Myocyte (in vitro differentiated cells): ENCODE measurements at places on chromosomes 2 and 18.

DNA sequence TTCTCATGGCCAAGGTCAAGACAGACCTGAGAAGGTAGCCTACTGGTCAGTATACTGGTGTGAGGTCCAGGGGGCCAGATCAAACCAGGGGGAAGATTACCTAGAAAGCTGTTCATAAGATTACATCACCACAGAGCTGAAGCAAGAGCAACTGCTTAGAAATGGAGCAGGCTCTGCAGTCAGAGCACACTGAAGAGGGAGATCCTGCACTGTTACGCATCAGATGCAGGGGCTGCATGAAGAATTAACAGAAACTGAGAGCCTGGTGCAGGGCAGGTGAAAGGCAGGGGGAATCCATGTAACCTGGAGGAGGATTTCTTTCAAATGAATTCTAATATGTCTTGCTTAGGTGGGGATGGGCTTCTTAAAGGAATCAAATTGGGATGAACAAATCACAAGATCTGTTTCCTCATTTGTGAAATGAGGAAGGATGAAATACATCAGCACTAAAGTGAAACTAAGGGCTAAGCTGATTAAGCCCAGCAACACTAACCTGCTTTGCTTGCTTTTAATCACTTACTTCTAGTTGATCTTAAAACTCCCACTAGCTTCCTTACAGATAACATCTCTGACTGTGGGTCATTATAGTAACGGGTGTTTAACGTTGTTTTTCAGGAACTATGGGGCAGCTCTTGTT is 74.3 kb upstream of the ADAM23 start:
- DNase-seq = peak; percentile 47

GRCh38 chr2:183868707-183869106 is 729.6 kb upstream of the ZNF804A start:
- no peak for DNase-seq

DNA sequence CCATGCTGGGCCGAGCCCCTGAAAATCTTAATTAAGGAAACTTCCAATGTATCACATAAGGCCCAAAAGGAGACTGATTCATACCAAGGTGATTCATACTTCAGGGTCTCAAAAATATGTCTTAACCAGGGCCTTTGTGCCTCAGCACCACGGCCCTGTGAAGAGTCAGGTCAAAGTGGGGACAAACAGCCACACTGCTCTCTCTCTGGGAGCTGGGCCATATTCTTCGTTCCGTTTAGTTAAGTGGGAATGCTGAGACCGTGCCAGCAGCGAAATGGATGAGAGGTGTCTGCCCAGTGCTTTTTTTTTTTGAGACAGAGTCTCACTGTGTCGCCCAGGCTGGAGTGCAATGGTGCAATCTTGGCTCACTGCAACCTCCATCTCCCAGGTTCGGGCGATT is 9.3 kb upstream of the PTMA start:
- no peak for DNase-seq

- DNase-seq = no peak
These were observed 55.3 kb upstream of the REL start for GRCh38 chr2:60826111-60826510.

GRCh38 chr2:20353241-20353992 is 2.8 kb upstream of the PUM2 start:
- DNase-seq = peak; percentile 27

- DNase-seq = no peak
These were observed 49.9 kb upstream of the HS6ST1 start for GRCh38 chr2:128368437-128369107.

DNA sequence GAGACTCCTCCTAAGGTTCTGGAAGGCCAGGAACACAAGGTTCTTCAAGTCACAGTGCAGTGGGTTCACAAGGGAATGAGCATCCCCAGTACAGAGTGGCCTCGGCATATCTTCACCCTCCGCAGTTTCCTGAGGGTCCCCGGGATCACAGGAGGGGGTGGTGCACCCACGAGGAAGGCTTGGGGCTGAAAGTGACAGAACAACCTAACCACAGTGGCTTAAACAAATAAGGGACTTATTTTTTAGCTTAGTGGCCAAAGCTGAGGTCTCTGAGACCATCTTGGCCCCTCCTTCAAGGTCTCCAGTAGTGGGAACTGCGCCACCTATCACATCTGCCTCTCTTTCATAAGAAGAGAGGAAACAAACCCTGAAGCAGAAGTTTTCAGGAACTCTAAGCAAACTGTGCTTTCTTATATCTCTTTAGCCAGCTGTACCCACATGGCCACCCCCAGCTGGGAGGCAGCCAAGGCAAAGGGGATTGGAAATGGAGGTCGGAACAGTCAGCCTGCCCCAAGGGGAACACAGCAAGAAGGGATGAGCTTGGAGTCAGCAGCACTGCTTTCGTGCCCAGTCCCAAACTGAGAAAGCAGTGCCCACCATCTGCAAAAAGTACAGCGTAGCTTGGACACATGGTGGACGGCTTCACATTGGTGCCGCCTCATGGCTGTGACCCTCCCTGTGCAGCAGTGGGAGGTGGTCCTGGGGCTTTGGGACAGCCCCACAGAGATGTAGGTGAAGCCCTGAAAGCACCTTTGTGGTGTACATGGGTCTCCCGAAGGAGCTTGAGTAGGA is 260.0 kb upstream of the ID2 start:
- no peak for DNase-seq

- no peak for DNase-seq
These were observed 243.1 kb downstream of the EN1 start for GRCh38 chr2:118604371-118604770.

DNA sequence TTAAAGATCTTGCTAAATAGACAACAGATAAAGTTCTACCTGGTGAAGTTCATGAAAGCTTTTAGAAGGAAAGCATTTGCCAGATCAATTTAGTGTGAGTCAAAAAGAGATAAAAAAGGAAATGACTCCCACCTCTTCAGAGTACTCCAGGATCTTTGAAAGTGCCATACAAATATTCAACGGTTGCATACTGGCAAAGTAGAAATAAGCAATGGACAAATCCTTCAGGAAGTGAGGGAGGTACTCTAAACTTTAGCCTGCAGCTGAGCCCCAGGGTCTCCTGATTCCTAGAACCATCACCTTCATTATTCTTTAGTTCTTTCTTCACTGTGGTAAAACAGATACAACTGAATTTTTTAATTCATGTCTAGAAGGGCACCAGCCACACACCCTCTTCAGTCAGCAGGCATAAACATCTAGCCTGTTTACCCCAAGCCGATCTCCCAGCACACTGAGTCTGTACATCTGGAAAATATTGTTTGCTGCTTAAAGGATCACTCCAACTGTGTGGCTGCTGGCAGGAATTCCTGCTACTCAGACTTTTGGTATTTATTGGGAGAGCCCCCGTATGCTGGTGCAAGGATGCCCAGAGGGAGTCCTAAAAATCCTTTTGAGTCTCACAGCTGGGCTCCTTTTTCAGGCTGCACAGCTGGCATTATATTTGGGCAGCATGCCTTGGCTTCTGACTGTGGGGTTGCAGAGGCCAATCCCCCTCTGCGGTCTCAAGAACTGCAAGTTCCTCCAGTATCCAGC is 72.3 kb upstream of the SESTD1 start:
- DNase-seq = peak; percentile 82

GRCh38 chr18:77651441-77651840 is 401.8 kb downstream of the GALR1 start:
- no peak for DNase-seq

DNA sequence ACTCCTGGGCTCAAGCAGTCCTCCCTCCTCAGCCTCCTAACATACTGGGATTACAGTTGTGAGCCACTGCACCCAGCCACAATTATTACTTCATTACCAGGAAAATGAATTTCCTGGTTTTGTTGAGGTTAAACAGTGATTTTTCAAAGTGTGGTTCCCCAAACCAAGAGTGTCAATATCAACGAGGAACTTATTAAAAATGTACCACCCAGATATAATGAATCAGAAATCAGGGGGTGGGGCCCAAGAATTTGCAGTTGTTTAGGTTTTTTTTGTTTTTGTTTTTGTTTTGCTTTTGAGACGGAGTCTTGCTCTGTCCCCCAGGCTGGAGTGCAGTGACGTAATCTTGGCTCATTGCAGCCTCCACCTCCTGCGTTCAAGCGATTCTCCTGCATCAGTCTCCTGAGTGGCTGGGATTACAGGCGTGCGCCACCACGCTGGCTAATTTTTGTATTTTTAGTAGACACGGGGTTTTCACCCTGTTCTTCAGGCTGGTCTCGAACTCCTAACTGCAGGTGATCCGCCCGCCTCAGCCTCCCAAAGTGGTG is 94.1 kb downstream of the WDSUB1 start:
- DNase-seq = no peak

- DNase-seq = no peak
These were observed 182.7 kb upstream of the GLI2 start for GRCh38 chr2:120552800-120553481.

DNA sequence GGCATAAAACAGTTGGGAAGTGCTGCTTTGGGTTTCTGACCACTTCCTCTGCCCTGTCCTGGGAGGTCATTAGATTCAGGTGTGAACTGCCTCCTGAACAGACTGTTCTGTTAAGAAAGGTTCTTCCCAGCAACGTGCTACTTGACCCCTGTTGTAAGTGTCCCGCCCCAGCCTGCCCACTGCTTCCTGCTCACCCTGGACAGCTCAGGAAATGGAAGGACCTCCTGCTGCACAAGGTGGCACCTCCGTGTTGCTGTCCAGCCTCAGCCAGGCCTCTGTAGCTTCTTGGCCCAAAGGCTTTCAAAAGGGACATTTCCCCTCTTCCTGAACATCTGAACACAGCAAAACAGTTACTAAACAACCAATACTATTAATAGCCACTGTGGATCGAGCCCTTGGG is 5.3 kb downstream of the TOGARAM2 start:
- no peak for DNase-seq

GRCh38 chr2:118993392-118993752 is 51.4 kb downstream of the MARCO start:
- peak; percentile 35 for DNase-seq

- no peak for DNase-seq
These were observed 40.0 kb upstream of the ITSN2 start for GRCh38 chr2:24400207-24400907.

GRCh38 chr2:226325526-226325925 is 474.1 kb downstream of the IRS1 start:
- DNase-seq = no peak

DNA sequence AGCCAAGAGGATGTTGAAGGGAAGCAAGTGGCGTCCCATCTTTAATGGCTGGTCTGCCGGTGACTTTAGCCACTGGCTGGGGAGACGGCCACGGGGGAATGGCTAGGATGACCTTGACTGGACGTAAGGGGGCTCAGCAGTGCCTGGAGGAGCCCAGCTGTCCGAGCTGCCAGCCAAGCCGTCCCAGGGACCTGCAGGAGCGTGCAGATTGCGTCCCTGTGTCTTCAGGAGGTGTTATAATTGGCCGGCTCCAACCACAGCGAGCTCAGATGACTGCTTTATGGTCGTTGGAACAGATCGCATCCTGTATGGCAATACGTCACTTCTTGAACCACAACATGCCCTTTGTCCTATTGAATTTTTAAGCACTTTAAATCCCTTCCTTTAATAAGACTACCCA is 204.6 kb downstream of the EIPR1 start:
- no peak for DNase-seq

- DNase-seq = no peak
These were observed 306.7 kb upstream of the MMADHC start for GRCh38 chr2:149894226-149894625.

- peak; percentile 34 for DNase-seq
These were observed 153.0 kb downstream of the KLHL29 start for GRCh38 chr2:23537991-23538390.

DNA sequence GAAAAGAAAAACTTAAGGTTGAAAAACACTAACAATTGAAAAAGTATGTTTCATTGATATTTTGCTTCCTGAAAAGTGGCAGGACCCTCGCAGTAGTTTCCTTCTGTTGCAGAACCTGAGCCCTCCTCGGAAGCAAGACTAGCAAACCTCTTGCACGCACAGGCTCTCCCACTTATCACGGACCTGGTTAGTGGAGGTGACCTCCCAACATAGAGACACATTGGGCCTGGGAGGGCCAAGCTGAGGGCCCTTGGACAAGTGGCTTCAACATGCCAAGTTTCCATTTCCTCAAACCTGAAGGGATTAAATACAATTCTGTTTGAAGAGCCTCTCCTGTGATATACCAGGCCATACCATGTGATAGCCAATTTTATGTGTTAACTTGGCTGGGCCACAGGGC is 133.4 kb upstream of the AGAP1 start:
- DNase-seq = no peak

DNA sequence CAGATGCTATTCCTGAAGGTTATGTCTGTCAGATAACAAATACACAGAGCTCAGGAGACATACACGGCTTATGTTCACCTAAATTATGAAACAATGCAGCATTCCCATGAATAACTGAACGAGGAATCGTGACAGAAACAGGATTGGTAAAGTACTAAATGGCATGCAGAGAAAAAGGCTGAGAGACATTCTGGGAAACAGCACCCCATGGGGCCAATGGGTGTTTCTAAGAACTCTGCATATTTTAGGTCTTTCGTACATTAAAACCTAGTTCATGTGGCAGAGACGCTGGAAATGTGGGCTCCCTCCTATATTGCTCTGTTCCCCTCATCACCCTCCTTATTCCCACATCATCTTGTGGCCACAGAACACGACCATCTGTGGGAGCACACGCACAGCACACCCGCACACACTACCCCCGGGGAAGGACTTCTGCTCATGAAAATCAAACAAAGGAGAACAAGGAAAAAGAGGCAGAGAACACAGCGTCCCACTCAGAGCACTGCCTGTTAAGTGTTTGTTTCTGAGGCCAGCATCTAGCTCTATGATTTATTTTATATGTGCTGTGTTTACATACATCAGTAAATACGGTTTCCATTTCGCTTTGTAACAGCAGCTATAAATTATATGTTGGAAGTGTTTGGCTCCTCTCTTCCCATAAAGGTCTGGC is 143.6 kb downstream of the AFF3 start:
- no peak for DNase-seq
